ENCODE measurements at places on chromosomes 3 and 15. TPM values are rescaled to one million over a fixed set of nuclear protein-coding genes. Genes with fewer than 3 reads are reported as not detected.

The CPLX3 gene
- polyA plus RNA-seq = not detected

The KNL1 gene
- 32.4 TPM for polyA plus RNA-seq

The THRB gene
- polyA plus RNA-seq = 31.4 TPM

The LRRC31 gene
- polyA plus RNA-seq = 0.38 TPM

- DNase-seq = no peak
Observed at GRCh38 chr3:146279013-146279412, 28.1 kb upstream of the PLSCR4 start.

DNA sequence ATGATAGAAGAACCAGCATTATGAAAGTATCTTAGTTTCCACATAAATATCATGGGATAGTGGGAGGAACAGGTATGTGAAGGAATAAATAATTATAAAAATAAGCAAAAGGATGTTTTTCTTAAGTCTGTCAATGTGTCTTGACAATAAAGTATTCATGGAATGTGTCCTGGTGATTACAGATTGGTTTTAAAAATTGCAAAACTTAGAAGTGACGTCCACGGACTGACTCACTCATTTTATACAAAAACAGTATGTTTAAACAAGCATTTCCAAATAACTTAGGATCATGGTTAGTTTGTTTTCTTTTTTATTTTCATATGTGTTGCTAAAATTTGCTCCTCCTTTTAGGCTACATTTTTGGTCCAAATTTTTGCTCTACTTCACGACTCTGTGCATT is 687.0 kb upstream of the NECTIN3 start:
- no peak for DNase-seq

- DNase-seq = no peak
Observed at GRCh38 chr15:63176302-63176701, 13.1 kb upstream of the RAB8B start.

DNA sequence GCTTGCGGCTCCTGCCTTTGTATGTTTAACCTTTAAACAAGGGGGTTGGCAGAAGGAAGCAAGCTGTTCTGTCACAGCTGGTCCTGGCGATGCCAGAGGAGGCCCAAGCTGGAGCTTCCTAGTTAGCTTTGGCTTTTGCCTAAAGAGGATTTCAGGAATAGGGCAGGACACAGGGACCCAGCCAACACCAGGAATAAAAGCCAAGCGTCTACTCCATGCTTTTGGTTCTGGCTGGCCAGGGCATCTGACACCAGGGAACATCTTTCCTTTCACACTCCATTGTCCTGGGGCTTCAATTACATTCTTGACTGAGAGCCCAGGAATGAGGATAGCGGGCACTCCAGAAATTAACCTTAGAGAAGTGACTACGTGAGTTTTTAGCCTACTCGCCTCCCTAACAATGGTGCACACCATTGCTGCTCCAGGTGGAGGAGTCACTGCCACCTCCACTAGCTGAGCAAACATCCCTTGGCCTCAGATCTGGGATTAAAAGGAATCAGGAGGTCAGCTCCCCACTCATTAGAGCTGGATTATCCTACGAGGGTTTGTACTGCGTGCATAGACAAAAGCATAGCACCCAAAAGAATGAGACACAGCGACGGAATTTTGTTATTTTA is 38.2 kb downstream of the TPM1 start:
- DNase-seq = no peak

GRCh38 chr3:172287937-172288477 is 160.2 kb downstream of the GHSR start:
- no peak for DNase-seq

Measured in left kidney (tissue), 8 donors.